Ascending aorta (tissue), 2 donors: ENCODE measurements at places on chromosomes 11 and 22. TPM values are rescaled to one million over a fixed set of nuclear protein-coding genes. Genes with fewer than 3 reads are reported as not detected.

Gene OR6M1
- not detected for total RNA-seq

DNA sequence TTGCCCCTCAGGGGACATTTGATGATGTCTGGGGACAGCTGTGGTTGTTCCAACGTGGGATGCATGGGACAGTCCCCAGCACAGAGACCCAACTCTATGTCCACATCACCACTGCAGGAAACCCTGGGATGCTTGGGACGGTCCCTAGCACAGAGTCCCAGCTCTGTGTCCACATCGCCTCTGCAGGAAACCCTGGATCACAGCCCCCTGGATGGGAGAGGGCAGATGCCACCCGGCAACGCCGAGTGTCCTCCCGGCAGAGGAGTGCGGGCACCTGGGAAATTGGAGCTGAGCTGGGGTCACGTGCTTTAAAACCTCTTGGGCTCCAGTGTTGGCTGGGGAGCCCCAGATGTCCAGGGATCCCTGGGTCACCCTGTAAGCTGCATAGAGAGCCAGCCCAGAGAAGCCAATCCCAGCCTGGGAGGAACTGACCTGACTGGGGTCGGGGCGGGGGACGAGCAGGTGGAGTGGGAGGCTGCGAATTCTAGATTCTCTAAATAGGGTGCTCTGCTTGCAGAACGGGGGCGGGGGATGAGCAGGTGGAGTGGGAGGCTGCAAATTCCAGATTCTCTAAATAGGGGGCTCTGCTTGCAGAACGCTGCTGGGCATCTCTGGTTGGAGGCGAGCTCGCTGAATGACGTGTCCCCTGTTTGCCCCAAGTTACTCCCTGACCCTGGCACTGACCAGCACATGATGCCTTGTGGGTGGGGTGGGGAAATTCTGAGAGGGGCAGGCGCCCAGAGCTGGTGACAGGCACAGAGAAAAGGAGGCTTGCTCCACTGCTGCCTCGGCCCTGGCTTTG lies 1197.8 kb downstream of the BRD1 start:
- no peak overlapping the region for H3K4me3 ChIP-seq
- H3K36me3 ChIP-seq = no peaks in the 10 kb centered on the region
- no peak for DNase-seq
- H3K27me3 ChIP-seq = no peaks in the 10 kb centered on the region

Gene MPPED2
- total RNA-seq = 5.3 TPM

DNA sequence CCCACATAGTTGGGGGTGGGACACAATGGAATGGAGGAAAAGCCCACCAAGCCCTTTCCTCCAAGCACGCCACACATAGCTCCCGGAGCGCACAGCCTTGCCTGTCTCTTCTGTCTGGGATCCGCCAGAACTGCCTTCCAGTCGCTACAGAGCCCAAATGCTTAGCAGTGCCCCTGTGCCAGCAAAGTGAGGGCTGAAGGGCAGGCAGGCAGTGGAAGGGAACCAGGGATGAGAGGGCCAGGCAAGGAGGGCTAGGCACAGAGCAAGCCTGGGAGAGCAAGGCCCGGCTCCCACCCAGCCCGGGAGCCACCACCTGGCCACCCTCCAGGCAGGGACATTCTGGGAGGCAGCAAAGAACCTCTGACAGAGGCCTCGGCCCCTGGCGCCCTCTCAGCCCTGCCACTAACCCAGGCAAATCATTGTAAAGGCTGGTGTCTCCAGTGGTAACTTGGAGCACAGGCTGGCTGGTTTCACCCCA lies 32.5 kb downstream of the PPP2R1B start:
- peaks cover 41% of the 10 kb centered on the region for H3K4me1 ChIP-seq
- no peak for DNase-seq
- H3K36me3 ChIP-seq = no peaks in the 10 kb centered on the region

DNA sequence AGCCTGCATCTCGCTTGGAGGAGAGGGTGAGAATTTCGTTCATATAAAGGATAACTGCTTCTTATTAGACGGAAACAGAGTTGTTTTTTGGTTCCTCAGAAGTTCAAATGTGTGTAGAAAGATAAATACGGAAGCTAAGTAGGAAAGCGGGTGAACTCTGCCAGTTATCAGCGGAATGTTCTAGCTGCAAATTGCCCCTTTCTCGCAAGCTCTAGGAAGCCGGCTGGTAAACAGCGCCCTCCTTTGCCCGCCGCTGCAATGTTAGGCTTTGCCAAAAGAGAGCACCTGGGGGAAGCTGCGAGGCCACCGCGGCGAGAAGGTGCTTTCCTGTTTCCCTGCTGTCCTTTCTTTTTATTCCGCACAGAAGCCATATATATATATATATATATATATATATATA lies 67.0 kb downstream of the IGLL5 start:
- H3K36me3 ChIP-seq = no peaks in the 10 kb centered on the region
- no peaks in the 10 kb centered on the region for H3K27me3 ChIP-seq
- H3K27ac ChIP-seq = no peak overlapping the region
- H3K4me3 ChIP-seq = no peak overlapping the region

- H3K36me3 ChIP-seq = no peaks in the 10 kb centered on the region
- DNase-seq = no peak
- H3K27me3 ChIP-seq = no peaks in the 10 kb centered on the region
Observed at GRCh38 chr11:8219257-8220021, 44.2 kb downstream of the LMO1 start.

GRCh38 chr11:130677486-130678153 lies 229.2 kb downstream of the ADAMTS15 start:
- peaks cover 49% of the 10 kb centered on the region for H3K4me1 ChIP-seq
- no peak for DNase-seq
- no peaks in the 10 kb centered on the region for H3K27me3 ChIP-seq
- H3K36me3 ChIP-seq = no peaks in the 10 kb centered on the region
- no peak overlapping the region for H3K4me3 ChIP-seq
- peak overlapping the region; percentile 94 for H3K27ac ChIP-seq

Gene APOBEC3B
- total RNA-seq = 0.64 TPM

GRCh38 chr11:45652781-45653180 lies 12.6 kb downstream of the CHST1 start:
- H3K4me3 ChIP-seq = no peak overlapping the region
- no peak for DNase-seq
- peaks cover 4% of the 10 kb centered on the region for H3K4me1 ChIP-seq
- H3K27me3 ChIP-seq = no peaks in the 10 kb centered on the region
- H3K36me3 ChIP-seq = peaks cover 25% of the 10 kb centered on the region
- no peak overlapping the region for H3K27ac ChIP-seq

Gene OR52N1
- not detected for total RNA-seq

Gene C11orf24
- total RNA-seq = 123 TPM

Gene CCDC87
- 0.21 TPM for total RNA-seq

Gene MS4A4A
- 7.9 TPM for total RNA-seq

GRCh38 chr11:129855086-129855485 lies 39.4 kb downstream of the TMEM45B start:
- DNase-seq = no peak
- H3K36me3 ChIP-seq = no peaks in the 10 kb centered on the region
- no peaks in the 10 kb centered on the region for H3K27me3 ChIP-seq
- no peak overlapping the region for H3K27ac ChIP-seq
- H3K4me1 ChIP-seq = no peaks in the 10 kb centered on the region
- no peak overlapping the region for H3K4me3 ChIP-seq

Gene CREB3L1
- 11.4 TPM for total RNA-seq

DNA sequence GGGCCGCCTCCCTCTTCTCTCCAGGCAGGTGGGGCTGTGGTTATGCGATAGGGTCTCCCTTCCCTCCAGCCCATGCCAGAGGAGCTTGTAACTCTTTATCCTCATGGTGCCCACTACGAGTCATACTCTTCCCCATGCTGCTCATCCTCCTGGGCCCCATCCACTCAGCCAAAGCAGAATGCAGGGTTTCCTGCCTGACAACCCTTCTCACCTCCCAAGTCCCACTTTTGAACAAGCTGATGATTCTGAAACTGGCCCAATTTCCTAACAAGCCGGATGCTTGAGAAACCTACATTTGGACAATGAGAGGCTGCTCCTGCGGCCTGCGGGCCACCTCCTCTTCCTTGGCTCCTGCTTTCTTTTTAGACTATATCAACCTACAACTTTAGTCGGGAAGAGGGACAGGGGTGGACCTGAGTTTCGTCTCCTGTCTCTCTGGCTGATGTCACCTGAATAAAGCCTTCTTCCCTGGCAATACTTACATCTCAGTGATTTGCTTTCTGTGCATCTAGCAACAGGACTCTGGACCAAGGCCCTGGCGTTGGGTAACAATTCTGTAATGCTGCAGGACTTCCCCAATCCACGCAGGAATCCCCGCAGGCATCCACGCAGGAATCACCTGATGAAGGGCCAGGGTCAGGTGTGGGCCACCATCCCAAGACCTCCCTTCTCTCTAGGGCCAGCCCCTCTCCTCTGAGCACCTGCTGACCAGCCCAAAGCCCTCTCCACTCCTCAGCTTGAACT lies 1.5 kb upstream of the NDUFS8 start:
- no peak overlapping the region for H3K4me3 ChIP-seq
- peaks cover 25% of the 10 kb centered on the region for H3K36me3 ChIP-seq
- DNase-seq = no peak
- H3K27me3 ChIP-seq = no peaks in the 10 kb centered on the region
- no peak overlapping the region for H3K27ac ChIP-seq

- DNase-seq = no peak
- H3K4me3 ChIP-seq = no peak overlapping the region
- no peak overlapping the region for H3K27ac ChIP-seq
- H3K36me3 ChIP-seq = no peaks in the 10 kb centered on the region
- H3K27me3 ChIP-seq = no peaks in the 10 kb centered on the region
Observed at GRCh38 chr22:22599248-22599647, 40.2 kb upstream of the PRAME start.

DNA sequence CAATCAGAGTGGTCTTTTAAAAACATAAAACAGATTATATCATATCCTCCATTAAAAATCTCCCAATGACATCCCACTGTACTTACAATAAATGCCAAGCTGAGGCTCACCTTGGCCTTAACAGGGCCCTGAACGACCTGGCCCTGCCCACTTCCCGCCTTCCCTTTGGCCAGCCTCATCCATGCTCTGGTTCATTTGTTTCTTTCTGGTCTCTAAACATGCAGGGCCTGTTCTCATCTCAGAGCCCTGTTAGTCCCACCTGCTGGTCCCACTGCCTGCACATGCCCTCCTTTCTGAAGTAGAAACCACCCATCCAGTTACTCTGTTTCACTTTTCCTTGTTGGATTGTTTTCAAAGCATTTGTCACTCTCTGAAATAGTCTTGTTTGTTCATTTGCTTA lies 227.4 kb downstream of the INSC start:
- no peaks in the 10 kb centered on the region for H3K36me3 ChIP-seq
- no peaks in the 10 kb centered on the region for H3K4me1 ChIP-seq
- H3K27ac ChIP-seq = no peak overlapping the region
- H3K27me3 ChIP-seq = no peaks in the 10 kb centered on the region

GRCh38 chr22:16933291-16934282 lies 74.4 kb downstream of the GAB4 start:
- no peak for DNase-seq
- H3K4me3 ChIP-seq = no peak overlapping the region
- H3K27me3 ChIP-seq = no peaks in the 10 kb centered on the region
- no peaks in the 10 kb centered on the region for H3K36me3 ChIP-seq
- no peaks in the 10 kb centered on the region for H3K4me1 ChIP-seq

DNA sequence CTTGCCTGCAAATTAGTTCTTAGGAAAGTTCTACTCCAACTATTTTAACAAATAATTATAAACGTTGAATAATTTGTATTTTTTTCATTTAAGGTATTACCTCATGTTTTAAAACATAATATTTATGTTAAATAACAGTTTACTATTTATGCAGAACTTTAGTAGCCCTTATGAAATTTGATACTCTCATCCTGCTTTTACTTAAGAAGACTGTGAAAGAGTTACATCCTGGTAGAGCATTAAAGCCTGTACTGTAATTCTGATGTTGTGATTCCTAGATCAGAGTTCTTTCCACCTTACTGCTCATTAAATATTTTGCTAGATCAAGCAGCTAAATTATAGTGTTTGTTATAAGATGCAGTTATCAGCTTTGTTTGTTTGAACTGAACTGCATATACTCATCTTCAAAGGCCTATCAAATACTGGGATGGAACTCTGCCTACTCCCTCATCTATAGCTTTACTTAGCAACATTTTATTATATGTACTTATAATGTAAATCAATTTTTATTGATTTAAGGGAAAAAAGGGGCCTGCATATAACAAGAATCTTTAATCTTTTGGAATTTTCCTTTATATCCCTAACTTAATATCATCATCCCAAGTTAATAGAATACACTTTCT lies 304.2 kb downstream of the DYNC2H1 start:
- no peak for DNase-seq
- H3K4me3 ChIP-seq = no peak overlapping the region
- no peaks in the 10 kb centered on the region for H3K27me3 ChIP-seq
- no peaks in the 10 kb centered on the region for H3K4me1 ChIP-seq
- no peak overlapping the region for H3K27ac ChIP-seq
- no peaks in the 10 kb centered on the region for H3K36me3 ChIP-seq

DNA sequence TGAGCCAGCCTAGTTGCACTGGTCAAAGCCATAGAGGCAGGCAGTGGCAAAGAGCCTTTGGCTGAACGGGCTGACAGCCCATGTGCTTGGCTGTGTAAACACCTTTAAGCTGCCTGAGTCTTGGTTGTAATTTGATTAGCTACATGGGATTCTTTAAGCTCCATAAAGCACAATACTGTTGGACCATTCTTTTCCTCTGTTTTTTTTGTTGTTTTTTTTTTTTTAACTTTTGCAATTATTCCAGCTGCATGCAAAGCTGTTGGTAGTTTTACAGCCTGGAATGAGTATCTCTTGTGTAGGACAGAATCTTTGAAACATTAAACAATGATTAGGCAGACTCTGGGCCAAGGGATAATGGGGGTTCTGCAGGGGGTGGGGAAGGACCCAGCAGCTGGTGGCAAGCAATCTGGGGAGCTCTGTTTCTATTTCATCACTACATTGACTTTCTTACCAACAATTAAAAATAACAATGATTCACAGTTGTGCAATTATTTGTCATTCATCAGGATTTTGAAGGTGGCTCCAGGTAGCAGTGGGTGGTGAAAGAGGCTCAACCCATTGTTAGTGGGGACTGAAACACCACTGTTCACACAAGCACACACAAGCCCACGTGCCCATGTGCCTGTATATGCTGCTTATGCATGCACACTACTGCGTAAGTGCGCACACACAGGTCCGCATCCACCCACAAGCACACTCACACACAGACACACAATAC lies 69.5 kb upstream of the CSNK2A3 start:
- no peaks in the 10 kb centered on the region for H3K27me3 ChIP-seq
- no peak for DNase-seq
- H3K27ac ChIP-seq = no peak overlapping the region
- no peak overlapping the region for H3K4me3 ChIP-seq
- peaks cover 5% of the 10 kb centered on the region for H3K4me1 ChIP-seq

Gene CST6
- total RNA-seq = 4.4 TPM

DNA sequence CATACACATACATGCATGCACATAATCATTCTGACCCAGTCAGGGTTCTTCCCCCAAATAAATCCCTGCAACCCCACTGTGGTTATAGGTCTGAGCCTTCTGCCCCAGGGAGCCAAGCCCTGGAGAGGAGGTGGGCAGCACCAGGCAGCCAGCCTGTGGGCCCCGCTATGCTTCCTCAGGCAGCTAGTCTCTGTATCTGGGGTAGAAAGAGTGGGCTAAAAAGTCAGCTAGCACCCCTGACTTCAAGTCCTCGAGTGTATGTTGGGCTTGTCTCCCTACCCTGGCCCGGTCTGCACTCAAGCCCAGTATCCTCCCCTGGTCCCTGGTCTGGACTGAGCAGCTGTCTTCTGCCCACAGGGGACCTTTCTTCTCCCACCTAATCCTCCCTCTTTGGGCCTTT lies 28.0 kb downstream of the KCNQ1OT1 start:
- H3K4me1 ChIP-seq = peaks cover 2% of the 10 kb centered on the region
- no peaks in the 10 kb centered on the region for H3K27me3 ChIP-seq
- no peak overlapping the region for H3K4me3 ChIP-seq
- no peak overlapping the region for H3K27ac ChIP-seq
- H3K36me3 ChIP-seq = no peaks in the 10 kb centered on the region
- DNase-seq = no peak

Gene FAM180B
- not detected for total RNA-seq

Gene ZNF215
- total RNA-seq = not detected

Gene IGF2
- total RNA-seq = 124 TPM

- H3K4me3 ChIP-seq = no peak overlapping the region
- DNase-seq = no peak
- H3K27ac ChIP-seq = no peak overlapping the region
- no peaks in the 10 kb centered on the region for H3K27me3 ChIP-seq
Observed at GRCh38 chr22:19212302-19212870, 33.9 kb upstream of the SLC25A1 start.
